GM23338 (cell line): ENCODE measurements at places on chromosomes 12 and 14.
A peak's percentile ranks its signal among the peaks of the same experiment; 100 is the strongest.

GRCh38 chr12:12779529-12779928, 5.9 kb upstream of the APOLD1 start:
- no peak for DNase-seq

DNA sequence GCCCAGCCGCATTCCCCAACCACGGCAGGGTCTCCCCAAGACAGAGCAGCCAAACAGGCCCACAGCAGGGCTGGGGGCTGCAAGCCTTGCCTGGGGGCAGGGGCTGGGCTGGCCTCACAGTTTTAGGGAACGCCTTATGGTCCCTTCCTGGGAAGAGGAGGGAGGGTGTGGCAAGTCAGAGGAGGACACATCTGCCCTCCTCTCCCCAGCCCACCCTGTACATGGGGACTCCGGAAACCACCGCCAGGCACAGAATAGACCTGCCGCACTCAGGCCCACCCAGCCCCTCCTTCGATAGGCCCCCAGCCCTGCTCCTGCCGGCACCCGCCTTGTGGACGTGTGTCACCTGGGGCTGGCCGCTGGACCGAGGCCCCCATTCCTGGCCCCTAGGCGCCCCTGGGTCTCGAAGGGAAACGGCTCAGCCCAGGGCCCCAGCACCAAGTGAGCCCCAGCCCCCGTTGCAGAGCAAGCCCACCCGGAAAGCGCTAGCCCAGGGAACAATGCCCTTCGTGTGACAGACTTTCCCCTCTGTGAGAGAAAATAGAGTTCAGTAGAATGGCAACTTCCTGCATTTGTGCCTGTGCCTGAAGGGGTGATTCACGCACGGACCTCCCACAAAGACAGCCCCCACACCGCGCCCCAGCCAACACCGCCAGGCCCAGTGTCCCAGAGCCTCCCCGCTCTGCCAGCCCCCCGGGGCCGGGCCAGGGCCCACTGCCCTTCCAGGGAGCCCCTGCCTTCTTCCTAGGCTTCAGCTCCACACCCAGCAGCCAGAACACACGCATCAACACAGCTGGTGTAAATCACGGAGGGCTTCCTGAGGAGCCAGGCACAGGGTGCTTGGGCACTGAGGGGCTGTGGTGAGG, 12.0 kb upstream of the NUDT14 start:
- no peak for DNase-seq

GRCh38 chr14:31194095-31194494, 13.5 kb downstream of the HECTD1 start:
- DNase-seq, result no peak

DNA sequence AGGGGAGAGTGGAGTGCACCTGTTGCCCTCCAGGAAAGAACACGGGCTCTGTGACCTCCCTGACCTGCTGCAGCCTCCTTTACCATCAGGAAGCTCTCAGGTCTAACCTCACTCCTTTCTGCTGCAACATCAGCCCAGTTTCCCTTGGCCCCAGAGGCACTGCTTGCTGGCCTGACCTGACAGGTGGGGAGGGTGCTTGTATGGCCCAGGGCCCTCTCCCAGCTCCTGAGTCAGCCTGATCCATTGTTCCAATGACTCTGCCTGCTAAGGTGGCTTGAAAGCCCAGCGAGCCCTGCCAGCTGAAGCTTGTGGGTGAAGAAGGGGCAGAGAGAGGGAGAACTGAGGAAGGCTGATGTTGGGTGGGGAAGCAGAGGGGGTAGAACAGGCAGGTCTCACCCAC, 13.2 kb upstream of the KRT78 start:
- DNase-seq, result no peak

GRCh38 chr12:67919406-67919805, 69.8 kb upstream of the IFNG-AS1 start:
- DNase-seq, result no peak

DNA sequence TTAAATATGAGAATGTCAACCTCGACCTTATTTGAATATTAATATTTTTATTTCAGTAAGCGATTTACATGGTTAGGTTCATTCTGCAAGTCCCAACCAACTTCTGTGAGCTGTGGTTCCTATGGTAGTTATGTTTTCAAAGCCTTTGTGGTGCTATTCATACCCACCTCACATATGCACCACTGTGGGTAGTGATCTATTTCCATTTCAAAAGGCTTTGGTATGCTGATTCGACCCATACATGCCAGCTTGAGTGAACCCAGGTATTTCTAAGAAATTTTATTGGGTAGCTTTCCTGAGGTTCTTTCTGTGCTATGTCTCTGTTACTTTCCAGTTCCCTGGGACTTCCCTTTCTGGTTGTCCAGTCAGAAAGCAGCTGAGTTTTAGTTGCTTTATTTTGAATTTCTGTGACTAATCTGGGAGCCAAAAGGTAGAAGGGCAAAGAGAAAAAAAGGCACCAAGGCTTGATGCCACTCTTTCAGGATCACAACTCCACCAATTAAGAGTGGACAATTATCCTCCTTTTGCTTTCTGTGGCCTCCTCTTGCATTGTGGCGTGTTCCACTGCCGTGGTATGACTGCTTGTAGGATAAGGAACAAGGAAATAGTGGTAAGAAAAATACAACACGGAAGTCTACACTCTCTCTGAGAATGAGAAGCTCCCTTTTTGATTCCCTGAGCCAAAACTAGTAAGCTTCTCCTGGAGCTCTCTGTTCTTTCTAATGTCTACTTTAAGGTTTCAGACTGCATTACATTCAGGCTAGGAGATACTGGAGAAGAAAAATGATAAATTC, 729.1 kb downstream of the NOVA1 start:
- DNase-seq, result peak; percentile 32

- peak; percentile 70 for DNase-seq
Measured at GRCh38 chr12:117361347-117361751, at the start of gene NOS1. NOS1 (minus strand) TSS chr12:117361626; CDS start chr12:117331069, 30,557 bp downstream.

GRCh38 chr12:13454991-13455777, 258.7 kb downstream of the EMP1 start:
- DNase-seq, result no peak

DNA sequence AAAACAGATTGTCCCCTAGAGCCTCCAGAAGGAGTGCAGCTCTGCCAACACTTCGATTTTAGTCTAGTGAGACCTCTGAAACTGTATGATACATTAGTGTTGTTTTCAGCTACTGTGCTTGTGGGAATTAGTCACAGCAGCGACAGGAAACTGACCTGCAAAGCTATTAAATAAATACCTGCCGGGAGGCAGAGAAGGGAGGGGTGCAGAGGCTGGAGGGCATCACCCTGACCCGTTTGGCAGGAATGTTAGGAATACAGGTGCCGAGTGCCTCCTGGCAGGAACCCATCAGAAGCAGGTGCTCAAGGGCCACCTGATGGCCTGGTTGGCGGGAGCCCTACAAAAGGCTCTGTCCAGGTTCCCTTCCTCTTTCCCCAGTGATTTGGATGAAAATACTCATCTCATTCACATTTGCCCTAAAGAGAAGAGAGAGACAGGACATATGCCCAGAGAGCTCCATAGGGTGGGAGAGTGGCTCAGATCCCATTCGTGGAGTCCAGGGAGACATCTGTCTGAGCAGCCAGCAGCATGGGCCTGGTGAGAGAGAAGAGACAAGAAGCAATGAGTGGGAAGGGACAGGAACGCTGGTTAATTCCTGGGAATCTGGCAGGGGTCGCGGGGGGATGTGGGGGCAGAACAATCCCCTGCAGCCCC, 44.6 kb downstream of the C14orf132 start:
- DNase-seq, result no peak

DNA sequence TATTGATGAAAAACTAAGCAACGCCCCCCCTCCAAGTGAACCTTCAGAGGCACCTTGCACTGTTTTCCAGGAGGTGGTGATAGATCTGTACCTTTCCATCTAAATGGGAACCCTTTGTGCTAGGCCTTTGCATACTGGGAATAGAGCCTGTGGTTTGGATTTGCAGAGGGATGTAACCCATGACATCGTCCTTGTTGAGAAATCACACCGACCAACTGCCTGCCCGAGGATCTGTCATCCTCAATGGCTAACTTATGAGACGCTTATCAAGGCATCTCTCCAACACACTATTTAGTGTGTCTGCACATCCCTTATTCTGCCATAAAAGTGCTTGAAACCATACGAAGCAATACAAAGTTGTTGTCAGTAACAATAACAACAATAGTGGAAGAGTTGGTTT, 22.9 kb downstream of the NTN4 start:
- peak; percentile 30 for DNase-seq

- peak; percentile 41 for DNase-seq
Measured at GRCh38 chr14:56807386-56808109, 2.7 kb downstream of the OTX2 start.

DNA sequence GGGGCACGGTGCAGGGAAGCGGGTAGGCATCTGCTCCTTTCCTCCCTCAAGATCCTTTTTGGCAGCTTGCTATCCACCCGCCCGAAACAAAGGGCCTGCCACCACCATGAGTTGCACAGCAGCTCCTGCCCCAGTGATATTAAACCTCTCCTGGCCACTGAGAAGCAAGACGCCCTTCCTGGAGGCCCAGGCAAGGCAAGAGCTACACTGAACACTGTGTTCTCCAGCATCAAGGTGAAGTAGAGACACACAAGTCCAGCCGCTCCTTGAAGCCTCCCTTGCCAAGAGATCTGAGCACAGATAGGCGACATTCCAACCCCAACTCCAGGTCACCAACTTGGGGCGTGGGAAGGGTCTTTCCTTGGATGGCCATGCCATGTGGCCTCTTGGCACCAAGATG, 70.9 kb downstream of the ACTN1 start:
- DNase-seq, result no peak

DNA sequence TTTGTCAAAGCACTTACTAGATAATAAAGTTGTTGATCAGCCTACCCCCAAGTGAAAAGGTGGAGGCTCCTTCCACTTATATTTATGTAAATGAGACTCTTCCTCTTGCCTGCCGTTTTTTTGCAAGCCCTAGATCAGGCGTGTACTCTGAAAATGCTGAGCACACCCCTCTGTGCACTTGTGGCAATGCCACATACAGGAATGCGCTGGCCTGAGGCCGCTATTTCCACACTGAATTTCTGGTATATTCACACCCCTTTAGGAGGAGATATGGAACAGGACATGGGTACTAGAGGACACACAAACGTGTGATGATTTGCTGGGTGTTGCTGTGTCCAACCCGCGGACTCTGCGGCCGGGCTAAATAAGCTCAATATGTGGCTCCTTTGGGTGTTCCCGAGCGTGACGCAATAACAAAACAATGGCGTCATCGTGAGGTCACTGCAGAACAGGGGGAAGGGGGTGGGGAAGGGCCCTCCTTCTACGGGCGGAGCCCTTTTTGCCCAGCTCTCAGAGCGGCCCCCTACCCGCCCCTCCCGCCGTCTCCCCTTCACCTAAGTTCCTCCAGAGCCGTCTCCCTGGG, 554 bp upstream of the TSPAN31 start:
- no peak for DNase-seq
